ENCODE measurements at places on chromosomes 1 and 21.

DNA sequence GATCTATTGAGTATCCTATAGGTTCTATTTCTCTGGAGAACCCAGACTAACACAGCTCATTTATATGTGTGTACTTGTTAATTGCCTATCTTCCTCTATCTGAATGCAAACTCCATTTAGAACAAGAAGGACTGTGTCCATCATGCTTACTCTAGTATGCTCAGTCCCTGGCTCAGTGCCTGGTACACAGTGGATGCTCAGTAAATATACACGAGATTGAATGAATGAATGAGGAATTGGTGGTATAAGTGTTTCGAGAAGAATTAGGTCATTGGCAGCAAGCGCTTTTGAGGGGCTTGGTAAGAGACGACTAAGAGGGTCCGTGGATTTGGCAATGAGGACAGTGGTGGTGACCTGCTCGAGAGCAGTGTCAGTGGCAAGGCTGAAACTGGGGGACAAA lies 112.5 kb downstream of the CSMD2 start:
- no peak for DNase-seq

DNA sequence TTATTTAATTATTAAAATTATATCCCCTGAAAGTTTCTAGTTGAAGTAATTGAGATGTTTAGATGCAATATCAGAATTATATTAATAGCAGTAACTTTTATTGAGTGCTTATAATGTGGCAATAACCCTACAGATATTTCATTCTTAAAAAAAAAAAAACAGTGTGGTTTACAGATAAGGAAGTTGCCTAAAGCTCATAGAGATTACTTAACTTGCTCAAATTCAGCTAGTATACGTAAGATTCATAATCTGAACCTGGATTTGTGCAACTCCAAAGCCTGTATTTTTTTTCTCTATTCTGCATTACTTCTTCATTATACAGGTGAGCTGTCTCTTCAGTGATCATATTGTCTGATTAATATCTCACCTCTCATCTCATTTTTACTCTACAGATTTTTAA lies 156.0 kb upstream of the PTBP2 start:
- no peak for DNase-seq

GRCh38 chr1:88618331-88618730 lies 65.7 kb upstream of the PKN2 start:
- no peak for DNase-seq

- DNase-seq = no peak
These were observed 216.5 kb downstream of the URB2 start for GRCh38 chr1:229842302-229843255.

GRCh38 chr1:201065686-201066085 lies 42.2 kb upstream of the KIF21B start:
- no peak for DNase-seq

DNA sequence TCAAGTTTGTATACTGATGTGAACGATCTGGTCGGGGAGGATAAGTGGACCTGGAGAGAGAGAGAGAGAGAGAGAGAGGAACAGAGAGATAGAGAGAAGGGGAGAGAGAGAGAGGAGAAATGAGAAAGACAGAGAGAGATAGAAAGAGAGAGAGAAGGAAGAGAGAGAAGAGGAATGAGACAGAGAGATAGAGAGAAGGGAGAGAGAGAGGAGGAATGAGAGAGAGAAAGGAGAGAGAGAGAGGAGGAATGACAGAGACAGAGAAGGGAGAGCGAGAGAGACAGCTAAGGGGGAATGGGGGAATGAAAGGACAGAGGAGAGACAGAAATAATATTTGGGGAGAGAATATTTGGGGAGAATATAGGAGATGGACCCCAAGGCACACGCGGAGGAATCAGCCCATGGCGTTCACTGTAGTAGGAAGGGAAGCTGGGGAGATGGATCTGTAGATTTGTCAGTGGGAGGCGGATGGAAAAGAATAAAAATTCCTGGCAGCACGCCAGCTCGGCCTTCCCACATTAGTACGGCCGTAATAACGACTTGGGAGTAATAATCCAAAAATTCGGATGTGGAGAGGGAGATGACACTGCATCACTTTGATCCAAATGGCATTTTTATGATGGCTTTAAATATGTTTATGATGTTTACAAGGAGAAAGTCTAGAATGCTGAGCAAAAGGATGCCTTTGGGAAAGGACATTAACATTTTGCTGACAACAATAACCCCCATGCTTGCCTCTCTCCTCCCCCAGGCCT lies 159.8 kb upstream of the KCNJ6 start:
- no peak for DNase-seq

- peak; percentile 70 for DNase-seq
These were observed 319.4 kb downstream of the TGFB2 start for GRCh38 chr1:218664385-218665170.

DNA sequence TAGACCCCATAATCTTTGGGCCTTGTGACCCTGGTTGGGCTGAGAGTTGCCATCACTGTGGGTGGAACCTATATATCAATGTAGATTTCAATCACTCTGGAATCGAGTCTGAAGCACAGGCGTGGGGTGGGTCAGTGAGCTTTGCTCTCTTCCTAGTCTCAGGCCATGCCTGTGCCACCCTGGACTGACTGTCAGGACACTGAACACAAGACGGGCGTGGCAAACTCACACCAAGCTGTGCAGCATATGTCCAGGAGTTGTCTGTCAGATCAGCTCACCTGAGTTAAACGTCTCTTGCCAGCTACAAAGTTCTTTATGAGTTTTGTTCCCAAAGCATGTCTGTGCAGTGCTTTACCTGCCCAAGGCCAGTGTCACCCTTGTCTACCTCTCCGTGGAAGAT lies 30.9 kb upstream of the ALPL start:
- no peak for DNase-seq

DNA sequence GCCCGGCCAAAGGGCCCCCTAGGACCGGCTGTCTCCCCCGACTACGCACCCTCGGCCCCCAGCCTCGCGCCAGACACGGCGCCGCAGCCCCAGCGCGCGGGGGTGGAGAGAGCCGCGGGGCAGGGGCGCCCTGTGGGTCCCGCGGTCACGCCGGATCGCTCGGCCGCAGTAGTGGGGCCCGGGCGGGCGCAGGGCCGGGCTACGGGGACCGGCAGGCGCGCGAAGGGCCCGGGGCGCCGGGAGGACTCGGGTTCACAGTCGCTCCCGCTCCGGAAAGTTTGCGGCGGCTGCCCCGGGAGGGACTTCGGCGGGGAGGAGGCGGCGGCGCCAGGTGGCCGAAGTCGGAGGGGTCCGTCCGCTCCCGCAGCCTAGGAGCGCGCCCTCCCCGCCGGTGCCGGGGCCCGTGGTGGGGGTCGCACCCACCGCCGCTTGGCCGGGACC lies 7.1 kb upstream of the ZNF669 start:
- DNase-seq = peak; percentile 58

GRCh38 chr1:162661336-162661735 lies 29.1 kb downstream of the DDR2 start:
- no peak for DNase-seq

DNA sequence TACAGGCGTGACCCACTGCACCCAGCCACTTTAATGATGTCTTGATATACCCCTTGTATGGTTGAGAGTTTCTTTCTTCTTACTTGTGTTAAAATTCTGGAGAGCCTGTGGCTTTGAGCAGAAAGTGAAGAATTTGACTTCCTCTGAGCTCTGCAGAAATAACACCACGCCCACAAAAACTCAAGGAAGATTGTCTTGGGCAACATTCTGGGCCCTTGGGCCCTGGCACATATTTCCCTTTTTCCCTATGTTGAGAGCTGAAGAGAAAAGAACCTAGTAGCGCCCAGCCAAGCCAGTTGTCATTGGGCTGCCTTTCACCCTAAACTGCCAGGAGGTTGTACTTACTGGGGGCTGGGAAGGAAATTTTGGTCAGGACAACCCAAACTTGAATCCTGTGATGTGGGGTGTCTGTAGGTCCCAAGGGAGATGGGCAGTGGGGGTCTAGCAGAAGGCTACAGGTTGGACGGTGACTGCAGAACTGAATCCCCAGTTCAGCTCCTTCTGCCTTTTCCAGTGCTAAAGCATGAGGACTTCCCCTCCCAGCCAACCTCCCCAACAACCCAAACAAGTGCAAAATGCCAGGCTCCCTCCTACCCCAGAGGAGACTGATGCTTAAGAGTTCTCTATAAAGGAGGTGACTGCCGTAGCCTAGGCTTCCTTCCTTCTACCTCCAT lies 11.7 kb upstream of the SNAPIN start:
- peak; percentile 52 for DNase-seq

GRCh38 chr1:79497193-79497773 lies 490.8 kb upstream of the ADGRL4 start:
- peak; percentile 79 for DNase-seq

DNA sequence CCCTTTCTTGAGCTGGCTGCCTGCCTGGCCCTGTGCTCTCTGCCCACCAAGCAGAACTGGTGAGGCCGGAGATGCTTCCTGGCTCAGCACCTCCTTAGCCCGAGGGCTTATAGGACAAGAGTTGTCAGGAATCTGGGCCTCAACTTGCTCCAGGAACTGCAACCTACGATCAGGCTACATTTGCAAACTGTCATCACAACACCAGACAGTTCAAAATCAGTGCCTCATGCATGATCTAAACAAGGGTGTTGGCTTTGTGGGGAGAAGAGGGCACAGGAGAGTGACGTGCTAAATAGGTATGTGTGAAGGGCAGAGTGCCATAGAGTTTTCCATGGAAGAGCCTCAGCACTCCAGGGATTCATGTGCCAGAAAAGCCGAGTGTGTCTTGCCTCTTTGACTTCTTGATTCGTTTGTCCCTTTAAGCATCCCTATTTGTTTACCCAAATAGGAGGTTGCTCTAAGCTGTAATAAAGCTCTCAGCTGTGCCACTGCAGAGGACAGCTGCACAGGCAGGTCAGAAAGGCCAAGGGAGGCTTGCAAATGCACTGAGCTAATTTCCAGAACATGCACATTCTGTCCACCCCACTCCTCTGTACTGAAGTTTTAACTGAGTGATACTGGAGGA lies 30.2 kb upstream of the NEK2 start:
- no peak for DNase-seq

GRCh38 chr1:3168678-3169077 lies 99.7 kb downstream of the PRDM16 start:
- no peak for DNase-seq

DNA sequence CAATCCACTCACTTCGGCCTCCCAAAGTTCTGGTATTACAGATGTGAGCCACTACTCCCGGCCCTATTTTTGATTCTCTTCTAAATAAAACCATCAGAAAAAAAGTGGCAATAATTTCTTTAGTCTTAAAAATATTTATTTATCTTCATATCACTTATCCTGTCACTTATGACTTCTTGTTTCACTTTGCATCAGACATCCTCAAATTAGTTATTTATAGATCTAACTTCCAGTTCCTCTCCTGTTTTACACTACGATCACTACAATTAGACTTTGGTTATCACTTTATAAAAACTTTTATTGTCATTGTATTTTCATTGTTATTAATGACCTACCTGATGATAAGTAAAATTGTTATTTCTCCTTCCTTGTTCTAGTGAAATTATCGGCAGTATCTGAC lies 783.4 kb upstream of the BRINP3 start:
- DNase-seq = no peak

- DNase-seq = no peak
These were observed 37.2 kb downstream of the KCNK1 start for GRCh38 chr1:233651061-233651460.

DNA sequence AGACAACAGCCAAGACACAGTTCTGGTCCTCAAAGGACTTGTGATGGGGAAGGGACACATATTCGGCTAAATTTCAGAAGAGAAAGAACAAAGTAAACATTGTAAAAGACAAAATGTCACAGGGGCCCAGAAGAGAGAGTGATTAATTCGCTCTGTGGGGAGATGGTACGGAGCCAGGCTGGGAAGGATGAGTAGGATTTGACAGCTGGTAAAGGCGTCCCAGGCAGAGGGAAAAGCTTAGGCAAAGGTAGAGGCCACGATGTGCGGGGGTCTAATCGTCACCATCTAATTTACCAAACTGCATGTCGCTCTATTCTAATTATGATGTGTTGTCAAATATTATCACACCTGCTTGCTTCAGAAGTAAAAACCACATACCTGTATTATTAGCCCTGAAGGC lies 17.3 kb upstream of the EFNA1 start:
- no peak for DNase-seq

GRCh38 chr21:29737186-29737585 lies 202.6 kb downstream of the GRIK1 start:
- no peak for DNase-seq
